ENCODE measurements at places on chromosomes 6 and 20.

DNA sequence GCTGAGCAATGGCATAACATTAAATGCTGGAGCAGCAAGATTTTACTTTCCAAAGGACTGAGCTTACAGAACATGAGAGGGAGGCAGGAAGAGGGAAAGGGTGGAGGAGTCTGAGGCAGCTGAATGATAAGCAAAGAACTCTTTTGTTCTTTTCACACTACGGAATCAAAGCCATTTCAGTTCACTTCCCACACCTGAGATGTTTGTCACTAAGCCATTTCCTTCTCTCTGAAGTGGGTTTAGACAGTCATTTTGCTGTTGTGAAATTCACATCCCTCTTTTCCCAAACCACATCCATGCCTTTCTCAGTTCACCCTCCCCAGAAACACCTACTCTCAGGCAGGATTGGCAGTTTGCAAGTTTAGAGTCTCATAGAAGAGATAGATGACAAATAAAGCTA is 267.9 kb downstream of the ADGRG6 start:
- no peak for DNase-seq

DNA sequence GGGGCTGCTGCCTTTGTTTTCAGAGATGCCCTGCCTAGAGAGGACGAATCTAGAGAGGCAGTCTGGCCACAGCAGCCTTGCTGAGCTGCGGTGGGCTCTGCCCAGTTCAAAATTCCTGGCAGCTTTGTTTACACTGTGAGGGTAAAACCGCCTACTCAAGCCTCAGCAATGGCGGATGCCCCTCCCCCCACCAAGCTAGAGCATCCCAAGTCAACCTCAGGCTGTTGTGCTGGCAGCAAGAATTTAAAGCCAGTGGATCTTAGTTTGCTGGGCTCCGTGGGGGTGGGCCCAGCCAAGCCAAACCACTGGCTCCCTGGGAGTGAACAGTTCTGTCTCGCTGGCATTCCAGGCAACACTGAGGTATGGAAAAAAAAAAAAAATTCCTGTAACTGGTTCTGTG is 970.9 kb downstream of the TBC1D32 start:
- no peak for DNase-seq

DNA sequence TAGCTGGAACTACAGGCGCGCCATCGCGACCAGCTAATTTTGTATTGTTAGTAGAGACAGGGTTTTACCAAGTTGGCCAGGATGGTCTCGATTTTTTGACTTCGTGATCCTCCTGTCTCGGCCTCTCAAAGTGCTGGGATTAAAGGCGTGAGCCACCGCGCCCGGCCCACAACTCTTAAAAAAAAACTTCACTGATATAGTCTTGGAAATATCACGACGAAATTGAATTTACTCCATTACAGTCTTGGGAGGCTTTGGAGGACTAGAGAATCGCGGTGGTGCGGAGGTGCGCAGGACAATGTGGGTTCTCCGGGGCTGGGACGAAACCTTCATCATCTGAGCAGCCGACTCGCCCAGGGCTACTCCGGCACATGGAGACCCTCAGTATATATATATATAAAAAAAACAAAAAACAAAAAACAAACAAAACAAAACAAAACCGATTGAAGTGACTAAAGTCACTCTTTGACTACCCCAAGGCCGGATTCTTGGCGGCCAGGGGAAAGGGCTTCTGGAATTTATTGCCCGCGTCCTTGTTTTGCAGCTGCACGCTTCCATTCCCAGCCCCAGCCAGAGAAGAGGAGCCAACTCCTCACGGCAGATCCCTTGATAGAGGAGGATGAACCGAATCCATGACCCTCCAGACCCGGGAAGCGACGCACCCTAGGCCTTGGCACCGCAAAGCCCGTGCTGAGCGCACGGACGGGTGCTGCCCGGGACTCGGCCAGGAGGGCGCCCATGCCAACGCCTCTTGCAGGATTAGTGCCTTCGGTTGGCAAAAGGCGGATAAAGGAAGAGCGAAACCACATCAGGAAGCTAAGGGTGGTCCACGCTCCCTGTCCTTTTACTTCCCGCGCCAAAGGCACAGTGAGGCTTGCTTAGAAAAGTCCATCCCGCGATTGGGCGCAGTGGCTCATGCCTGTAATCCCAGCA is 1.7 kb upstream of the GCM2 start:
- no peak for DNase-seq

- no peak for DNase-seq
Measured at GRCh38 chr6:143183666-143184065, 123.0 kb downstream of the AIG1 start.

GRCh38 chr6:109393886-109394281 is 11.6 kb upstream of the CD164 start:
- DNase-seq = no peak

GRCh38 chr6:232982-233640 is 59.2 kb upstream of the DUSP22 start:
- no peak for DNase-seq

DNA sequence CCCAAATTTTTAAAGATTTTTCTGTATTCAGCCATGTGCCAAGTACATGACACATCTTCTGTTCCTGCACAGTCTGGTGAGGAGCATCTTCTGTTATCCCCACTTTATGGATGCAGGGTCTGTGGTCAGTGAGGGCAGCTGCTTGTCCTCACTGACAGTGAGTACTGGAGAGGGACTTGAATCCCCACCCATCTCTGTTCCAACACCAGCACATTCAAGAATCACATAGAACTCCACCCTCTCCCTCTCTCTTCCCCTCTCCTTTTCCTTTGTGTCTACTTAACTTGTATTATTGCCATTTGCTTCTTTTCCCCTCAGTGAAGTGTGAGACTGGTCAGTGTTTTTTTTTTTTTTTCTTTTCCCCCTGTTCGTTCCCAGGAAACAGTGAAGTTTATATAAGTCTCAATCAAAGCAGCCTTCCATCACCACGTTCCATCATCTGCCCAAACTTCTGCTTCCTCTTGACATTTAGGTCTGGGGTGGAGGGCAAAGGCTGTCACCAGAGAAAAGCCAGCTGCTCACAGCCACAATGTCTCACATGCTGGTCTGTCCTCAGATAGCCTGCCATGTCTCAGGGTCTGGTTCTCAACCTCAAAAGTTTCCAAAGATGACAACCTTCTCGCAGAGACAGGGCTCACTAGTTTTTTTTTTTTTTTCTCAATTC is 110.0 kb upstream of the SSTR4 start:
- DNase-seq = no peak

- no peak for DNase-seq
Measured at GRCh38 chr20:44785768-44786167, 24.6 kb downstream of the RIMS4 start.

GRCh38 chr20:48416002-48416401 is 411.8 kb downstream of the PREX1 start:
- DNase-seq = no peak

DNA sequence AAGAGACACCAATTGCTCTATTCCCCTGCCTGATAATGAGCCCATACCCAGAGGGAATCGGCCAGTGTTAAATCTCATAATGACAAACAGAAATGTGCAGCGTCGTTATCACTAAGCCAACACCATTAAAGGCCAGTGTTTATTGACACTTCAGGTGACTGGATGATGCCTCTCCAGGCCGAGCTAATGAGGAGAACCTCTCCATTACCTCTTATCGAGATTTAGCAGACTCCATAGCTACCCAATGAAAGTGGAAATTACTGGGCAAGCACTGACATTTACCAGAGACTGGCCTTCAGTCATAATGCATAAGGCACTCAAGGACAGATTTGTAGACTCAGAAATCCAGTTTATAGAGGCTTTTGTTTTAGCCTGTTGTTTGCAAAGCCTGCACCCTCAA is 669.5 kb downstream of the MAFB start:
- no peak for DNase-seq

- no peak for DNase-seq
Measured at GRCh38 chr6:15498640-15499039, 164.2 kb downstream of the DTNBP1 start.

Measured in Right ventricle myocardium superior (tissue), 1 donor.